ENCODE measurements at places on chromosomes 12 and 14.

- DNase-seq, result no peak
- no peaks in the 10 kb centered on the region for H3K4me1 ChIP-seq
- H3K4me3 ChIP-seq, result no peak overlapping the region
- H3K27me3 ChIP-seq, result no peaks in the 10 kb centered on the region
These were observed 80.6 kb downstream of the NIN start for GRCh38 chr14:50750323-50750722.

DNA sequence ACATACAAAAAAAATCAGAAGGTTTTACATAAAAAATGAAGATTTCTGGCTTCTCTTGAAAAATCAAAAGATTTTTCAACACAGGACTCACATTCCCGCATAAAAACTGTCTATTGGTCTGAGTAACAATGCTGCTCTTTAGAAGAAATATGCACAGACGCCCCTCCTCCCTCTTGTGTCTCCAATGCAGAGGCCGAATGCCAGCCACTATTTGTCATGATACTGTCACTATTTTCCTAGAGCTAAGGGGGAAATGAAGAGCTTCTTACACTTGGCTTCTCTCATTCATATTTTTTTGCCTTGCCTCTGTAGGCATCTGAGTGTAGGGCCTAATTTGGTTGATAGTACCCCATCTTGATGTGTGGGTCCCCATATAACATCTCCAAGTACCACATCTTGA lies 98.0 kb downstream of the BBS10 start:
- no peak overlapping the region for H3K4me3 ChIP-seq
- H3K27ac ChIP-seq, result no peak overlapping the region
- H3K27me3 ChIP-seq, result no peaks in the 10 kb centered on the region
- DNase-seq, result peak; percentile 7
- no peaks in the 10 kb centered on the region for H3K36me3 ChIP-seq

DNA sequence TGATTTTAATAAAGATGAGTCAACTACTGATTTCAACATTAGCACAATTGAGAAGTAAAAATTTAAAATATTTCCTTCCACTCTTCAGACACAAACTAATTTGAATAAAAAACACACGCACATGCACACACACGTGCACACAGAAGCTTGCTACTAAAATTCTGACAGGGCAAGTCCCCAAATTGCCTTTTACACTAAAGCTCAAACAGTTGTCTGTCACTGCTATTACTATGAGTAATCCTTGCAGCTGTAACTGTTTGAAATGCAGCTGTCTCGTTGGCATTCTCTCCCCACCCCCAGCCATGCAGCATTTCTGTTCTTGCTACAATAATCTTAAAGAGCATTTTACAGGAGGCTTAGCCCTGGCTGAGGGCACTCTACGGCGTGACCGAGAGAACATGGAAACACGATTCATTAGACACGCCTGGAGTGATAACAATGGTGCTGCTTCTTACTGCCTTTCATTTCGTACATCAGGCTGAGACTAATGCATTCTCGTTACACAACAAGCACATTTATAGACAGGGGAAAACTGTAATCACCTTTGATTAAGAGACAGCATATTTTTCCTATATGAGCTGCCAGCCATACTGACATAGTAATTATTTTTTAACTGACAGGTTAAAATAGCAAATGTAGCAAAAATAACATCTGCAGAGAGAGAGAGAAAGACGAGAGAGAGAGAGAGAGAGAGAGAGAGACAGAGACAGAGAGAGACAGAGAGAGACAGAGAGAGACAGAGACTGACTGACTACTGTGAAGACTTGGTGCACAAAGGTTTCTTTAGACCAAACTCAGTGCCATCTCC lies 153.8 kb downstream of the MED13L start:
- H3K27me3 ChIP-seq, result no peaks in the 10 kb centered on the region
- no peak for DNase-seq
- no peak overlapping the region for H3K27ac ChIP-seq
- H3K4me1 ChIP-seq, result peaks cover 61% of the 10 kb centered on the region

- H3K4me3 ChIP-seq, result no peak overlapping the region
- H3K27me3 ChIP-seq, result peaks cover 19% of the 10 kb centered on the region
- no peaks in the 10 kb centered on the region for H3K36me3 ChIP-seq
- H3K27ac ChIP-seq, result no peak overlapping the region
- DNase-seq, result peak; percentile 23
- H3K4me1 ChIP-seq, result no peaks in the 10 kb centered on the region
These were observed 5.9 kb downstream of the RNASE8 start for GRCh38 chr14:21063479-21063878.

- H3K27ac ChIP-seq, result no peak overlapping the region
- no peaks in the 10 kb centered on the region for H3K27me3 ChIP-seq
- H3K4me3 ChIP-seq, result no peak overlapping the region
- no peaks in the 10 kb centered on the region for H3K36me3 ChIP-seq
- no peaks in the 10 kb centered on the region for H3K4me1 ChIP-seq
- no peak for DNase-seq
These were observed 310.8 kb downstream of the BCL11B start for GRCh38 chr14:98961191-98961590.

GRCh38 chr12:121112496-121112895 lies 20.2 kb upstream of the P2RX7 start:
- DNase-seq, result no peak
- H3K27ac ChIP-seq, result no peak overlapping the region
- no peaks in the 10 kb centered on the region for H3K36me3 ChIP-seq

DNA sequence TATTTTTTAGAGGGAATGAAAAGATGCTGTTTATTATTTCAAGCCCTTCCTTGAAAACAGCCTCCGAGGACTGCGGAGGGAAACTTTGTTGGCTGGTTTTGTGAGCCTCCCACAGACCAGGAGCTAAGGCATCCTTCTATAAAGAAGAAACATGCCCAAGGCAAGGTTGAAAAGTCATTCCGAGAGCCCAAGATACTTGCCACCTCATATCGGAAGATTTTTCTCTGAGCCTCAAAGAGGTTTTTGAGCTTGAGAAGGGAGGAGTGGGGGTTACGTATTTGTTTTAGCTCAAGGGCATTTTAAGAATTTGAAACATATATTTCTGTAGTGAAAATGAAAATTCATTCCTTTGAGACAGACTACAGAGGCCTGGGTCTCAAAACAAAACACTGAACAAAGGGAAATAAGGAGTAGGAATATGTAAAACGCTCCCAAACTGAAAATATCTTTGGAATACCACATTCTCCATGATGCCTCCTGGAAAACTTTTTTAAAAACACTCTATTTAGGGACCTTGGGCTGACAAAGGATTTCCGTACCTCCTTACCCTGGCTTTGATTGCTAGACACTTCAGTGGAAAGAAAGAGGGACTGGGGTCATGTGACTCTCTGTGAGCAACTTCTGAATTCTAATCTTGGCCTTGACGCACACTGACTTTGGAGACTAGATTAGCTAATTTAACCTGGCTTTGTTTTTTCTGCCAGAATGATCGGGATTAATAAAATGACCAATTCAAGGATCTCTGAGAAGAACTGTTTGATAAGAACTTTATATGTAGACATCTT lies 180.9 kb downstream of the SRGAP1 start:
- no peak for DNase-seq
- H3K27ac ChIP-seq, result no peak overlapping the region
- H3K36me3 ChIP-seq, result no peaks in the 10 kb centered on the region
- peaks cover 9% of the 10 kb centered on the region for H3K4me1 ChIP-seq
- H3K4me3 ChIP-seq, result no peak overlapping the region

GRCh38 chr12:27396216-27396815 lies 50.2 kb upstream of the SMCO2 start:
- H3K4me1 ChIP-seq, result no peaks in the 10 kb centered on the region
- H3K27ac ChIP-seq, result no peak overlapping the region
- no peaks in the 10 kb centered on the region for H3K36me3 ChIP-seq
- DNase-seq, result no peak

DNA sequence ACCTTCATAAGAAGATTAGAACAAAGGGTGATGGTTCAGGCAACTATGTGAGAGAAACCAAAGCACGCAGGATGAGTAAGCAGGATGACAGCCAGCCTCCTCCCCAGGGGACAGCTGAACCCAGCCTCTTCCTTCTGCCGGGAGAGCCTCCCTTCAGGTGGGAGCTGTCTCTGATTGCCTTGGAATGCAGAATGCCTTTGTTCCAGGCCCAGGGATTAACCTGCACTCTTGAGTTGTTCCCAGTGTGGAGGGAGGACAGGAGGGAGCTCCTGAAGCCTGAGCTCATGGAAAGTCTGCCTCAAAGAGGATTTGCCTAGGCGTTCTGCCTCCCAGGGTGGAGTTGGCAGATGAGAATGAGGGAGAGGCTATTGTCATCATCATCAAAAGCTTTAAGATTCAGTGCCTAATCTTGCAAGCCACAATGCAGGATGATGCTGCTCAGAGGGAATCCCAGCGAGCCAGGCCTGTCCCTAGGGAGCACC lies 3.6 kb upstream of the KRT6A start:
- H3K27me3 ChIP-seq, result no peaks in the 10 kb centered on the region
- peaks cover 19% of the 10 kb centered on the region for H3K4me1 ChIP-seq
- no peaks in the 10 kb centered on the region for H3K36me3 ChIP-seq
- peak; percentile 55 for DNase-seq
- H3K4me3 ChIP-seq, result no peak overlapping the region
- no peak overlapping the region for H3K27ac ChIP-seq

DNA sequence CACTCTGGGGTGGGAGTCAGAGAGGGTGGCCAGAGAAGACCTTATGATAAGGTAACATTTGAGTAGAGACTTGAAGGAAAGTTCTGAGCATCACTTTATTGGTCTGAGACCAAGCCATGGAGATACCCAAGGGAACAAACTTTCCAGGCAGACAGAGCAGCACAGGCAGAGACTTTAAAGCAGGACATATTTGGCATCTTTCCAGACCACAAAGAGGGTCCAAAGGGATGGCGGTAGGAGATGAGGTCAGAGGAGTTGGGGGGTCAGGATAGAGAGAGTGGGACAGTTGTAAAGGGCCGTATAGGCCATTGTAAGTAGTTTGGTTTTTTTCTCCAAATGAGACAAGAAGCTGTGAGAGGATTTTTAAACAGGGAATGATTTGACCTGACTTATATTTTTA lies 344.4 kb downstream of the SEC23A start:
- H3K36me3 ChIP-seq, result 0 out of 2 replicates have a peak, but pooled peaks cover under 1% of the 10 kb centered on the region

Data from GM23338 (cell line).